ENCODE measurements at places on chromosomes 2 and 18.
A peak's percentile ranks its signal among the peaks of the same experiment; 100 is the strongest.

GRCh38 chr18:37525262-37525585 is 40.4 kb downstream of the CELF4 start:
- no peak for DNase-seq

DNA sequence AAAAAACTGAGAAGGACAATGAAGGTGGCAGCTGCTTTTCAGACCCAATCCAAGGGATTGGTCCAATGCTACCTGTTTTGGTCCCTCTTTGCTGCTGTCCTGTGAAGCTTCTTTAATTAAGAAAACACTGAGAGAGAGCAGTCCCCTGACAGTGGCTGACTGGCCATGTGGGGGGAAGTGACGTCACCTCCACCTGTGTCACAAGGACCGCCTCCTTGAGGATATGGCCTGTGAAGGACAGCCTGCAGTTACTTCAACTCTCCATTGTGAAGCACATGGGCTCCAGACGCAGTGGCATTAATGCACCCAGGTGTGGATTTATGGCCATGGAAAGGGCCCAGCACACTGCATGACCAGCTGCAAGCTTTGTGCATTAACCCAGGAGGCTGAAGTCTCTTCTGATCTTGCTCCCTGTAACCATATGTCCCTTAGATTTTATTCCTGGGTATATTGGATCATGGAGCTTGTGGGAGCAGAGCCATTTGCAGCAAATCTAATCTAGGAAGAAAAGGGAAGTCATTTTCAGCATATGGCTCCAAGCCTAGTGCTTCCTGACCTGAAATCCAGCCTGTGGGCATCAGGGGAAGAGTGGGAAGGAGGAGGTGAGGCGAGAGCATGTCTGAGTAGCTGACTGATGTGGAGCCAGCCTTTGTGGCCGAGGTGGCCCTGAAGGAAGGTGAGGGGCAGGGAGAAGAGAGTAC is 32.2 kb downstream of the KIF5C start:
- DNase-seq = no peak

DNA sequence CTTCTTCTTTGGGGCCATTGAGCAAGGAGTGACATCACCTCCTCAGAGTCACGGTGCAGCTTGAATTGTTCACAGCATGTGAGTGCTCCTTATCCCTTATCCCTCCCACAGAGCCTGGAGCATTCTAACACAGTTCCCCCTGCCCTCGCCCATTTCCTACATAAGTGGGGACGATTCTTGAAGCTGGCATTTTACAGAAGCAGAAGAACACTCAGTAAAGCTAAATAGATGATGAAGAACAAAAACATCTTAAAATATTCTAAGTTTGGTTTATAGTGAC is 135.8 kb upstream of the APCDD1 start:
- DNase-seq = peak; percentile 6

DNA sequence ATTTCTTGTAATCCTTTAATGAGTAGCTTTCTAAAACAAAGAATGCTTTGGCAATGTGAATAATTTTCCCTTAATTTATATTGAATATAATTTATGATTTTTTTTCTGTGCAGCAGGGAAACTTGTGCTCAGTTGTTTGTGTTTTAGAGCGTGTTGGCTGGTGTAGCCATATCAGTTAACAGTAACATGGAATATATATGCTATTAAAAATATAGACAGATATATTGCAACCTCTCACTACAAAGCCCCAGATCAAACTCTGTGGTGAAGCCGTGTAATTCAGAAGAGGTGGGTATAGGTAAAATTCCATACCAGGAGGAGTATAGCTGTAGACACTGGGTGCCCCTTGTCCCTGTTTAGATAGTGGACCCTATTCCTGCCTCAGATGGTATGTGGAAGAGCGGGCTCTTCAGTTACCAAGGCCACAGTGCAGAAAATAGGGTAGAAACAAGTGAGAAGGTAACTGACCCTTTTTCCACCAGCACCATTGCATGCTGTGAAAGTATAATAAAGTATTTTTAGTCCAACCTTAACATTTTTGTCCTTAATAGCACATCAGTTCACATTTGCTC is 18.1 kb upstream of the RASGRP3 start:
- DNase-seq = no peak
